ENCODE measurements at places on chromosomes 5 and 9.

DNA sequence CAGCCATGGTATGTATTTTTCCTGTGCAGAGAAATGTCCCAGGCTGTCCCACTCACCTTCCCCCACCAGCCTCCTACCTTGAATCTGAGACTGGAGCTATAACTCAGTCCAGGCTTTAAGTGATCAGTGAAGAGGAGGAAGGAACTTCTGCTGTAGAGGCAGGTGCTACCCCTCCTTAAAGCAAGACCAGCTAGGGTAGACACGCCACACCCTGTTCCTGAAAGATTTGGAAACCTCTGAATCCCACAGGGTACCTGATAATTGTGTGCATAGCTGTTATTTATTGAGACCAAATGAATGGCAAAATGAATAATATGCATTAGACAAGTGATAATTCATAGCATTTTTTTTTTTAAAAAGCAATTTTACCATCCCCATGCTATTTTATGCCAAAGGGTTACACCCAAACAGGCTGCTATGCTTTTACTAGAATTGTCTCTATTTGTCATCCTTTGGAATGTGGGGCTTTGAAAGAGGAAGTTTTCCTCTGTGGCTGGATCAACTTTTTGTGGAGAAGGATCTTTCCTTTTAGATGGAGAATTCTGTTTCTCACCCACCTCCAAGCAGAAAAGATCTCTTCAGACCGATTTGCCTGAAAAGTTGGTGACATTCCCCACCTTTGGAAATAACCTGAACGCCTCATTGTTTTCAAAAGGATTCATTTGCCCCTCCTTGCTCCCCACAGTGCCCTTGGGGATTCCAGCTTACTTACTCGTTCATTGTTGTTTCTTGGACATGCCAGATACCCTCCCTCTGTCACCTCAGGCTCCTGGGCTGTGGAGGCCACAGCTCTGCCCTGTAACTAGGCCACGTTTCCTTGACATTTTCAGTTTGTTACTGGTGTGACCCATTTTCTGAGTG lies 248.7 kb downstream of the NR3C1 start:
- DNase-seq = no peak

- DNase-seq = peak; percentile 64
Measured at GRCh38 chr9:136438548-136439480, 831 bp downstream of the INPP5E start.

- DNase-seq = no peak
Measured at GRCh38 chr9:91660521-91660920, 236.9 kb upstream of the NFIL3 start.

DNA sequence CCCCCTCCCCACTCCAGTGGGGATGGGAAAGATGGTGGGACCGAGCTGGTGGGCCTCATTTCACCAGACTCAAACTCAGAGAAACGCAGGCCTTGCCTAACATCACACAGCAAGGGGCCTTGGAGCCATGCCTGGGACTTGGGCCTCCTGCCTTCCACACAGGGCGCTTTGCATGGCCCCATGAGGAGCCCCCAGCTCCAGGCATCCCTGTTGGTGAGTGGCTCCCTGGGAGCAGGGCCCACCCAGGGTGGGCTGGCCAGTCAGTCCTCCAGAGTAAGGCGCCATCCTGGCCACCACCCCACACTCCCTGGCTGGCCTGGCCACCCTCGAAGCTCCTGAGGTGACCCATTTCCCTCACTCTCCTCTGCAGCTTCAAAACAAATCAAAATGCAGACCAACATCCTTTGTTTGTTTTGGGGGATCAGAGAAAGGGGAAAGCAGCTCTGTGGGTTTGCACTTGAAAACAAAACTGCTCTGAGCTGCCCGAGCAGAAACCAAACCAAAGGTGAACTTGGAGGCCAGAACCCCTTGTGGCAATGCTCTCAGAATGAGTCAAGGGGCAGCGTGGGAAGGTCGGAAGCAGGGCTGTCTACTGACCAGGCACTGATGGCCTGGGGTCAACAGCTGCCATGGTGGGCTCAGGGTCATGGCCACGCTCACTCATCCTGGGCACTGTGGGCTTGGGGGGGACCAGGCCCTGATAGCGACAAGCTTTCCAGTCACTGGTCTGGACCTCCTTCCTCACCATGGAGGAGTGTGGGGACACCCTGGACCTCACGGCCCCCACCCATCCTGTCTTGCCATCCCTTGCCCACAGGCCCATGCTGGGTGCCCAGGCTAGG lies 37.0 kb upstream of the VDAC1 start:
- no peak for DNase-seq

GRCh38 chr5:172630482-172630881 lies 10.6 kb upstream of the NEURL1B start:
- DNase-seq = no peak

DNA sequence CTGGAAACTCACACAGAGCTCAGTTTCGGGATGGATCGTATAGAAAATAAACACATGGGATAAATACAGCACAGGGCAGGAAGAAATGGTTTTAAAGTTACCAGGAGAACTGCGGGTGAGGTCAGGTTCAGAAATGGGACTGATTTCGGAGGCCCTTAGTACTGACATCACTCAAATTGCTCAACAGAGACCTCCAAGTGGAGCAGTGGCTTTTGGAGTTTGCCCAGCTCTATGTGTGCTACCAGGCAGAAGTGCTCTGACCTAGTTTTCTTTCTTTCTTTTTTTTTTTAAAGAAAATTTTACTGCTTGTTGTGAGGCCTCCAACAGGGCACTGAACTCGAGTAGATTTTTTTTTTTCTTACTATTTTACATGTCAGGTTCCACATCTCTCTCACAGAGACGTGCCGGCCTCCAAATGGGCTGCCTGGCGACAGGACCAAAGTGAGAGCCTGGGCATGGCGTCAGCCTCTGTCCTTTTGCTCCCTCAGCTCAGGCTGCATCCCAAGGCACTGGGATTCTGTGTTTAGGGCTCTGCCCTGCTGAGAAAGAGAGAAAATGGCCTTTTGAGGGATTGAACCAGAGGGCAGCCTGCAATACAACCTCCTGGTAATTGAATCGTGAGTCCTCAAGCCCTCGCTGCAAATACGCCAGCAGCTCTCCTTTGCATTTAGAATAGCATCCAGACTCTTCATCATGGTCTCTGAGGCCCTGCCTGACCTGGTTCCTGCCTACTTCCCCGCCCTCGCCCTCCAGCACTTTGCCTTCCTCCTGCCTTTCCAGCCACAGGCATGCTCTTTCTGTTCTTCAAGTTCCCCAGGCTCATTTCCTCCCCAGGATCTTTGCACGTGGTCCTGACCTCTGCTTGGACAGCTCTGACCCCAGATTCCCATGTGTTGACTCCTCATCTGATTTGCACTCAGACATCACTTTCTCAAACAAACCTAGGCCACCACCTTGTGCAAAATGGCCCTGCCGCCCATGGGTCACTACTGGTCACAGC lies 173.5 kb downstream of the FGF1 start:
- DNase-seq = peak; percentile 64

DNA sequence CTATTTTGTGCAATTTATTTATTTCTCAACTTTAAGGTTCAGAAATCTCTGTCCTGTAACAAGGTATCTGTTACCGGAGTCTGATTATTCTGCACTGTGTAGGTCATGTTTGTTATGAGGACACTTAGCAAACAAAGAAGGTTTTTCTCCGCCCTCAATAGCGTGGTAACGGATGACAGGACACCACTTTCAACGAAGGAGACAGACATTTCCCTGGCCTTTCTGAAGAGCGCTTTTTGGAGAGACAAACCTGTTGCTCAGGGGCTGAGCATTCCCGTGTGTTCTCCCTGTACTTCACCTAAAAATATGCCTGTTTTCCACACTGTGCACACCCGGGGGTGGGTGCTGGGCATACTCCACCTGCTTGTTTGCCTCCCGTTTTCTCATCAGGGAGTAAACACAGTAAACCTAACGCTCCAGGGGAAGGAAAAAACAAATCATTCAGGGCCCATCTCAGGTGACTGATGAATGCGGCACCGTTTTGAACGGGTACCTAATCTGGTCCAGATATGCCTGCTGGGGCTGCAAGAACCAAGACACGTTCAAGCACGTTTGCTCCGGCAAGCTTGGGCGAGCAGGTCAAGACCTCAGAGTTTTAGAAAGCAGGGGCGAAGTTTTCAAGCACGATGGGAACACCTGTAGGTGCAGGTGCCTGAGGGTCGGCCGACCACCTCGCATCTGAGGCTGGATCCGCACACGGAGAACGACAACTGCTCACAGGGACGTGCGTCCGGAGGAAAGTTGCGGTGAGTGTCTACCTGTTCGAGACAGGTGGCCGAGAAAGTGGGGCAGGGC lies 859 bp downstream of the RETREG1 start:
- peak; percentile 20 for DNase-seq

DNA sequence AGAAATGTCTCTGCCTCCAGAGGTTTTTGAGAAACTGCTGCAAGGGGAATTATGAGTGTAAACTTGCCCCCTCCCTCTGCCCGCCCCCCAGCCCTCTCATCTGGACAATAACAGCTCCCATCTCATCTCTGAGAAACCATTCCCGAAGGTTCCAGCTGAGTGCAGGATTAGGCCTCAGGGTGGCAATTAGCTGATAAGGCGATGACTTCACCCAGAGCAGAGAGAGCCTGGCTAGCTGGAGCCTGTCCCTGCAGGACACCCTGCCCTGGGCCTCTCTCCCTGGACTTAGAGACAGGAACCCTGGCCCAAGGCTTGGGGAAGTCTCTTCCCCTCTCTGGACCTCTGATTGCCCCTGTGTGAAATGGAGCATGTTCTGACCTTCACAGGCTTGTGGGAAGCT lies 45.7 kb upstream of the HAND1 start:
- DNase-seq = no peak

DNA sequence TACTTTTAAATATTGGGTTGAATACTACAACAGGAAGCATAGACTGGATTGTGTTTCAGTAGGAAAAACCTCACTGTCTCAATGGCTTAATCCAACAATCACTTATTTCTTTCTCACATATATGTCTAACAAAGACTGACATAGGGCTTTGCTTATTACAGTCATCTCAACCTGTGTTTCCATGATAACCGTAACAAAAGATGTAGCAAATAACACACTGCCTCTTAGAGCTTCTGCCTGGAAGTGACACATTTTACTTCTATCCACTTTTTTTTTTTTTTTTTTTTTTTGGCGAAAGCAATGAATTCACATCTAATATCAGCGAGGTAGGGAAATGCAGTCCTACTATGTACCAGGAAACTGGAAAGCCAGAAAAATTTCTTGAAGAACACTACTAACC lies 204.9 kb upstream of the CDKN2B start:
- DNase-seq = no peak

DNA sequence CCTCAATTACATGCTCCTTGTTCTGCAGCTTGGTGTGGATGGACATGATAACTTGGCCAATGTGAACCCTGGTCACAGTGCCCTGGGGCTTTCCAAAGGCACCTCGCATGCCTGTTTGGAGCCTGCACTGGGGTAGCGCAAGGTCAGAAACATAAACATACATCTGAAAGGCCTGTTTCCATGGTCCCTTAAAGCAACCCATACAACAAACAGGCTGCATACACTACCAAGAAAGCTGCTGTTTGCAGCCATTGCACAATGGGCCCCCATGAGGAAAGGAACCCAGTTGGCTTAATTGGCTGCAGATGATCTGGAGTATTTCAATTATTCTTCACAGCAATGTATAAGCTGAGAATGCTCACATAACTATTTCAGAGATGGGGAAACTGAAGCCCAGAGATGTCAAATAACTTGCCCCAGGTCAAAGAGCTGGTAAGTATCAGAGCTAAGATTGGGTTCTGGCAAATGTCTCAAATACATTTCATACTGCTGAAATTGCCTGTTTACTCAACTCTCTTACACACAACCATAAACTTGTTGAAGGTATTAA lies 233.9 kb downstream of the ASTN2 start:
- no peak for DNase-seq

- DNase-seq = no peak
Measured at GRCh38 chr5:168408561-168409305, 77.5 kb upstream of the RARS1 start.

- no peak for DNase-seq
Measured at GRCh38 chr5:65391591-65391990, 90.1 kb downstream of the ADAMTS6 start.

GRCh38 chr5:91416491-91416890 lies 33.4 kb upstream of the ARRDC3 start:
- no peak for DNase-seq

GRCh38 chr5:150413176-150413901 lies 629 bp upstream of the CD74 start:
- no peak for DNase-seq

GRCh38 chr5:142605611-142606010 lies 80.3 kb downstream of the FGF1 start:
- DNase-seq = no peak

- DNase-seq = no peak
Measured at GRCh38 chr5:92402045-92402444, 1018.9 kb upstream of the ARRDC3 start.

DNA sequence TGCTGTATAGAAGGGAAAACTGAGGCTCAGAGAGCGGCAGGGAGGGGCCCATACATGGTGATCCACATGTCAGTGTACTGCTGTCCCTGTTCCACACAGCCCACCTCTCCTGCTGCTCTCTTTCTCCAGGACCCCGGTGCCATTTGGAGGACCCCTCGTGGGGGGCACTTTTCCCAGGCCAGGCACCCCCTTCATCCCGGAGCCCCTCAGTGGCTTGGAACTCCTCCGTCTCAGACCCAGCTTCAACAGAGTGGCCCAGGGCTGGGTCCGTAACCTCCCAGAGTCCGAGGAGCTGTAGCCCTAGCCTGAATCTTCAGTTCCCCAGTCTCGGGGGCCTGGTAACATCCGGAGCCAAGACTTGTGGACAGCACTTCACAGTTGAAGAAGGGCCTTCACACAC lies 15.5 kb downstream of the MYOZ3 start:
- DNase-seq = no peak

GRCh38 chr5:175816348-175816747 lies 55.0 kb upstream of the CPLX2 start:
- DNase-seq = no peak

All from small intestine (tissue), 16 donors.